T-helper 17 cell (primary cell): ENCODE measurements at places on chromosomes 7 and 10. TPM values are rescaled to one million over a fixed set of nuclear protein-coding genes. Genes with fewer than 3 reads are reported as not detected.

DNA sequence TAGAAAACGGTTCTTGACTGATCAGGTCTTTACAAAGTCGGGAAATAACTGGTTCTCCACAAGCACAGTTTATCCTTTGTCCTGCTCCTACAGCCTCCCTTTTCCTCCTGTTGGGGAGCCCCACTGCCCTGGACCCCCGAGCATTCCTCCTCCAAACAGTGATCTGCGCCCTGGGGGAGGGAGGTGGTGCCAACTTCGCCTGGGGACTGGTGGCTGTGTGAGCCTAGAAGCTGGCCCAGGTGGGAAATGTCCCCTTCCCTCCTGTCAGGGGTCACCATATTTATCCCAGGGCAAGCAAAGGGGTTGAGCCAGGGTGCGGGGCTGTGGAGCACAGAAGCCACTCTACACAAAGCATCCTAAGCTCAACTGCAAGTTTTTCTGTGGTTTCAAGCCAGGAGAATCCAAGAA, 5.2 kb downstream of the HMX3 start:
- no peak overlapping the region for H3K27ac ChIP-seq
- H3K4me1 ChIP-seq, result peaks cover 45% of the 10 kb centered on the region
- peak overlapping the region; percentile 47 for H3K4me3 ChIP-seq
- peaks cover 88% of the 10 kb centered on the region for H3K27me3 ChIP-seq
- peaks cover 7% of the 10 kb centered on the region for H3K36me3 ChIP-seq

DNA sequence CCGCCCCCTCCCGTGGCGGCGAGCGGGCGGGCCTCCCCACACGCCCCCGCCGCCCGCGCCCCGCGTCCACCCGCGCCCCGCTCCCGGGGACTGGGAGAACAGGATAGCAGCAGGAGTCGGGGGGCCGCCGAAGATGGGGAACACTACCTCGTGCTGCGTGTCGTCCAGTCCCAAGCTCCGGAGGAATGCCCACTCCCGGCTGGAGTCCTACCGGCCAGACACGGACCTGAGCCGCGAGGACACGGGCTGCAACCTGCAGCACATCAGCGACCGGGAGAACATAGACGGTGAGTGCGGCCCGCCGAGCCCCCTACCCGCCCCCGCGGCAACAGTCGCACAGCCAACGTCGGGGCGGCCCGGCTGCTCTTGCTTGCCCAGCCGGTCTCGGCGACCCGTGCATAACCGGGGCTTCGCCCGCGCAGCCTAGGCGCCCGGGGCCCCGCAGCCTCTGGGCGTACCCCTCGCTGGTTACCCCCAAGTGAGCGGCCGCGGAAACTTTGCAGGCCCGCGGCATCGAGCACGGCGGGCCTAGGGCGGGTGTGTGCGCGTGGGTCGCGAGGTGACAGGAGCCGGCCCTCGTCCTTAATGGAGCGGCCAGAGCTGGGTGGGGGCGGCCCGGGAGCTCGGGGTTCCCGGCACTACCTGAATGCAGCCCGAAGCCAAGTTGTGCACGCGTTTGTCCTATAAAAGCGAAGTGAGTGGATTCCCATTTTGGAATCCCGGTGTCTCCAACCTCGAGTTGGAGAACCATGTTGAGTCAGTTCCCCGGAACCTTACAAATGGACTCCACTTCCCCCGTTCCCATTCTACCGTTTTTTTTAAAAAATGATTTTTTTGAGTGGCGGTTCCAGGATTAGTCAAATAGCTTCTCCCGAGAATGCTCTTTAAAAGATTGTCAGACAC, 863 bp downstream of the CCNY start:
- H3K36me3 ChIP-seq, result peaks cover 2% of the 10 kb centered on the region
- no peaks in the 10 kb centered on the region for H3K27me3 ChIP-seq
- peaks cover 56% of the 10 kb centered on the region for H3K4me1 ChIP-seq
- DNase-seq, result peak; percentile 14
- peak overlapping the region; percentile 71 for H3K27ac ChIP-seq

DNA sequence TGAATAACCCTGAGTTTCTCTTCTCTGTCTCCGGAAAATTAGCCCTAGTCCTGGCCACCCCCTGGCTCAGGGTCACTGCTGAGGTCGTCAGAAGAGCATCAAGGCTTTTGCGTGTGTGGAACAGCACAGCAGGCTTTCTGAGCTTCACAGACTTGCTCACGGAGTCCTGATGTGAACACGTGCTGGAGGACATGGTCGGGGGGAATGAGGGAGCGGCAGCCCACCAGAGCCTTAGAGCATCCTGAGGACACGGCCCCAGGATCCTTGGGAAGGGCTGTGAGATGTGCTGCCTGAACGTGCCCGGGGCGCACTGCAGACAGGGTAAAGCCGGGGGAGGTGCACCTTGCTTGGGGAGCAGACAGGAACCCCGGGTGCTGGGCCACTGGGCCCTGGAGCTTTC, 28.8 kb downstream of the TMEM120A start:
- no peaks in the 10 kb centered on the region for H3K27me3 ChIP-seq
- no peak for DNase-seq
- H3K4me1 ChIP-seq, result peaks cover 15% of the 10 kb centered on the region
- peaks cover 5% of the 10 kb centered on the region for H3K36me3 ChIP-seq
- no peak overlapping the region for H3K27ac ChIP-seq

DNA sequence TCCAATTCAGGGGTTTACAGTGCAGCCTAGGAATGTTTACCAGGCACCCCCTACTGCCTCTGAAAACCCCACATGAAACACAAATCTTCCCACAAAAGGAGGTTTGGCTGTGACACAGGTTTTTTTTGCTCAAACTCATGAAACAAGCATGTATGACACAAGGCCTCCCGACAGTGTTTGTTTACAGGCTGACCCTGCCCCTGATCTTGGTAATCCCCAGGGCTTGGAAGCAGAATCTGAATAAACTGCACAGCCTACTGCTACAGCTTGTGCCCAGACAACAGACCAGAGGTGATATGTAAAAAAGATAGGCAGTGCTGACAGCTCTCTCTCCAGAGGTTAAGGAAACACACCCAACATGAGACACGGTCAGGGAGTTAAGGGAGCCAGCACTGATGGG, 184.2 kb downstream of the KMT2E start:
- no peaks in the 10 kb centered on the region for H3K27me3 ChIP-seq
- H3K4me1 ChIP-seq, result peaks cover 12% of the 10 kb centered on the region
- no peak overlapping the region for H3K4me3 ChIP-seq
- DNase-seq, result no peak
- peak overlapping the region; percentile 8 for H3K27ac ChIP-seq

DNA sequence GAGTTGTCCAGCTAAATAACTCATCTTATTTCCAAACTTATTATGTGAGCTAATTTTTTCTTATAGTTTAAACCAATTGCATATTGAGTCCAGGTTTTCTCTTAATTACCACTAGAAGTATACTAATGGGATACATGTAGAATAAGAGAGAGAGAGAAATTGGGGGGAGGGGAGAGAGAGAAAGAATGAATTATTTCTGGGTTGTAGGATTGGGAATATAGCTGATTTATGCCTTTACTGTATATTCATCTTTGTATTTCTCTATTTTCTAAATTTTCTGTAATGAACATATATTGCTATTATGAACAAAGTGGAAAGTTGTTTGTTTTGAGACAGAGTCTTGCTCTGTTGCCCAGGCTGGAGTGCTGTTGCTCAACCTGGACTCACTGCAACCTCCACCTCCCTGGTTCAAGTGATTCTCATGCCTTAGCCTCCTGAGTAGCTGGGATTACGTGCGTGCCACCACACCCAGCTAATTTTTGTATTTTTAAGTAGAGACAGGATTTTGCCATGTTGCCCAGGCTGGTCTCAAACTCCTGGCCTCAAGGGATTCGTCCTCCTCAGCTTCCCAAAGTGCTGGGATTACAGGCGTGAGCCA, 26.1 kb upstream of the ITGB1 start:
- no peaks in the 10 kb centered on the region for H3K27me3 ChIP-seq
- DNase-seq, result no peak
- peaks cover 21% of the 10 kb centered on the region for H3K4me1 ChIP-seq
- H3K36me3 ChIP-seq, result no peaks in the 10 kb centered on the region
- H3K4me3 ChIP-seq, result no peak overlapping the region

Gene EXOC4
- 96.6 TPM for total RNA-seq

DNA sequence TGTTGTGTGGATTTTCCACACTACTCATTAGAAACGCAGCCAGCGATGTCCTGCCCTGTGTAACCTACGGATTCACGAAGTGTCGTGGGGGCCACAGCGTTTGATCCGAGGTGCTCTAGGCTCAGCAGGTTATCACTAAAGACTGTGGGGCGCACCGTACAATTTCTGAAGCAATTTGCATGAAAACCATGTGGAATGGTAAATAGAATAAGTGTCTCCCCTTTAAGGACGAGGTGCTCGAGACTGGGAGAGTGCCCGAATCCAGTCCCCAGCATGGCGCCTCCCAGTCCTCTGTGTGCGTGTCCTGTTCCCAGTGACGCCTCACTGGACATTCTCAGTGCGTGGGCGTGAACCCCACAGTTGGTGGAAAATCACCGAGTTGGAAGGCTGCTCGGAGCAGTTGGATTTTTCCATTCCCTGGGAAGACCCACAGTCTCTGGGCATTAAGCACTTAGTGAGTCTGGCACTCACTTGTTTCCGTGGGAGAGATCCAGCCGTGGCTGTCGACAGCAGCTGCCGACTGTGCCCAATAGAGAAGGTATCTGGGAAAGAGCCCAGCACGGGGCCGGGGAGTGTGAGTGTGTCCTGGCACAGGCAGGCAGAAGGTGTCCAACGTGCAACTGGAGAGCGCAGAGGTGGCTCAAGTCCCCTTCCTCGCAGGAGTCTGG, 37.0 kb downstream of the PFKP start:
- no peak for DNase-seq
- H3K36me3 ChIP-seq, result peaks cover 9% of the 10 kb centered on the region
- H3K4me3 ChIP-seq, result no peak overlapping the region

DNA sequence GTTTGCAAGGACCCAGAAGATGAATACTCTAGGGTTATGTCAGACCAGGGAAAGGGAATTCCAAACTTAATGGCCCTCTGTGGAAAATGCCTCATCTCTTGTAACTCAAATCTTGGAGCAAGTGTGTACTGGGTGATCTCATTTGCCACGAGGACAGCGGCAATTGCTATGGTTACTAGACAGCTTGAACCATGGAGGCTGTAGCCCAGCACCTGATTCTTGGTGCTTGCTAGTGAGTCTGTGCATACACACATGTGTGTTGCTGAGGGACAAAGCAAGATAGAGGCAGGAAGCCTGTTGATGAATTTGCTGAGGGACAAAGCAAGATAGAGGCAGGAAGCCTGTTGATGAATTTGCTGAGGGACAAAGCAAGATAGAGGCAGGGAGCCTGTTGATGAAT, 58.6 kb upstream of the FEZF1 start:
- no peaks in the 10 kb centered on the region for H3K27me3 ChIP-seq
- DNase-seq, result no peak
- no peak overlapping the region for H3K27ac ChIP-seq
- no peaks in the 10 kb centered on the region for H3K36me3 ChIP-seq
- H3K4me1 ChIP-seq, result no peaks in the 10 kb centered on the region

GRCh38 chr10:132953428-132953827, 11.1 kb upstream of the CFAP46 start:
- no peak overlapping the region for H3K4me3 ChIP-seq
- H3K27ac ChIP-seq, result no peak overlapping the region
- no peaks in the 10 kb centered on the region for H3K36me3 ChIP-seq
- peaks cover 51% of the 10 kb centered on the region for H3K27me3 ChIP-seq
- H3K4me1 ChIP-seq, result no peaks in the 10 kb centered on the region
- no peak for DNase-seq

- H3K27me3 ChIP-seq, result no peaks in the 10 kb centered on the region
- no peak for DNase-seq
- peaks cover 2% of the 10 kb centered on the region for H3K4me1 ChIP-seq
- H3K4me3 ChIP-seq, result no peak overlapping the region
- H3K27ac ChIP-seq, result no peak overlapping the region
Measured at GRCh38 chr7:42104231-42104630, 132.8 kb downstream of the GLI3 start.

Gene PNLIP
- total RNA-seq, result not detected
